RKO (cell line): ENCODE measurements at places on chromosomes 6 and 20.
A peak's percentile ranks its signal among the peaks of the same experiment; 100 is the strongest.

GRCh38 chr6:49328051-49328744 lies 134.9 kb downstream of the MMUT start:
- DNase-seq = no peak

DNA sequence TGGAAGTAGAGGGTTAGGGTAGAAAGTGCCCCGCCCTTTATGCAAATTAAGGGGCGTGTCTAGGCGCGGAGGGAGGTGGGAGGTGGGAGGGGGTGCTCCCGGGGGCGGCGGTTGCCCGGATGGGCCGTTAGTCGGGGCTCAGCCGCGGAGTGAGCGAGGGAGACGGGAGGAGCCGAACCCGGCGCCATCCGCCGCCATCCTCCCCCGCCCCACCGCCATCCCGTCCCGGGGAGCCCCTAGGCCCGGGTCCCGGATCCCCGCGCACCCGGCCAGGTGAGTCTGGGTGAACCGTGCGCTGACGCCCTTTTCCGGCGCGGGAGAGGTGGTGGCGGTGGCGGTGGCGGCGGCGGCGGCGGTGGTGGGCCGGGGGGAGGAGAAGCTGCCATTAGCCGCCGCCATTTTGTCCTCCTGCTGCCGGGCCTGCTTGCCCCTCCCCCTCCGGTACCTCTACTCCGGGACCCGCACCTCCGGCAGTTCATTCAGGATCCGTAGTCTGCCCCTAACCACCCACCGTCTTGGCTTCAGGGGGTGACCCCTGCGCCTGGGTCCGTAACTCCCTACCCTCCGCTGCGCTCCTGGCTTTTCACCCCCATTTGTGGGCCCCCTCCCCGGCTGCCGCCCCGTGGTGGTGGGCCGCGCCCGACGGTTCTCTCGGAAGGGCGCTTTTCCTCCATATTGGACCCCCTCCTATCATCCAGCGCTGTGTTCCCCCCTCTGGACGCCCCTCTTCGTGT lies at the start of gene PRRC2A:
TSS of gene PRRC2A (plus strand) at position 130 of the 734 bp plus-strand sequence. CDS start 2,075 bp downstream, outside the sequence.
- peak; percentile 76 for DNase-seq

GRCh38 chr6:30071081-30071818 lies 4.3 kb downstream of the PPP1R11 start:
- no peak for DNase-seq

DNA sequence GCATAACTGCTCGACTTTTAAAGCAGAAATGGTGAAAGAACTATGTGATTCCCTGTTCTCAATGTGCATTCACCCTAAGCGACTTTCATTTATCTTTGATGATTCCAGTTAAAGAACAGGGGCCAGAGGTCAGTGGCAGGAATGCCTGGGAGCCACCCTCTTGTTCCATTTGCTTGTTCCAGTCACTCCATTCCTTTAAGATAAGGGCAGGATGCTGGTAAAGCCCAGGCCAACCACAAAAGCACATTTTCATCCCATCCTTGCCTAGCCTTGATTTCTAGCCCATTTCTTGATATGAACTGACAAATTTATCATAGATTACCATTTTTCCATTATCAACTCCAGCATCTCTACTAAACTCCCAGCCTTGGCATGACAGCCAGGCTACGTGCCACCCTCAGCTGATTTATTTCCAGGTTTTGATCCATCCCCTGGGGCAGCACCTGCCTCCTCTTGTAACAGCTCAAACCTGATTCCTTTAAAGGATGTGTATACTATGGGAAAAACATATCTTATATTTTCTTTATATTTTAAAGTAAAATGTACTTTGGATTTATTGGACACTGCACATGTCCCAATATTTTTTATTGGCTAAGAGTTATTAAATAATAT lies 19.2 kb downstream of the HMGN3 start:
- DNase-seq = no peak

DNA sequence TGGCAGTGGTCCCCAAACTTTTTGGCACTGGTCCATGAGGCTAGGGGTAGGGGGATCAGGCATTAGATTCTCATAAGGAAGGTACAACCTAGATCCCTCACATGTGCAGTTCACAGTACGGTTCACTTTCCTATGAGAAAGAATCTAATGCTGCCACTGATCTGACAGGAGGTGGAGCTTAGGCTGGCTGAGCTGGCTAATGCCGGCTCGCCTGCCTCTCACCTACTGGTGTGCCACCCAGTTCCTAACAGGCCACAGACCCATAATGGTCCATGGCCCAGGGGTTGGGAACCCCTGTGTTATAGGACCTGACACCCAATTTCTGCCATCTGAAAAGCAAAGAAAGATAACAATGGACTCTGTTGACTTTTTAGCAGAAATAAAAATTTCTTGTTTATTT lies 199.6 kb downstream of the GMPR start:
- DNase-seq = no peak

DNA sequence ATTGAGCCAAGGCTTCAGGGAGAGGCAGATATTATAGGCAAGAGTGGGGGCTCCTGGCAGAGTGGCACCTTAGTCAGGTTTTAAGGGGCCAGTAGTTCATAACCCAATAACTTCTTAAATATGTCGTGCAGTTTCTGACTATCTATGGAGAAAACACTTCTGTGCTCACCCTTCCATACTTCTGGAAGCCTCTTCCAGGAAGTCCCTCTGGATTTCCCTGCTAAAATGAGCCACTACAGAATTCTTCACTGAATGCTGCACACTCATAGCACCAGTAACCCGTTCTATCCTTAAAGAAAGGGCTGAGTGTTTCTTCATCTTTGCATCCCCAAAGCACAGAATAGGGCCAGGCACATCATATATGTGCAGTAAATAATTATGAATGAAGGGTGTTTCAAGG lies 198.5 kb upstream of the SLC24A3 start:
- no peak for DNase-seq

GRCh38 chr6:38194589-38194988 lies 375.1 kb downstream of the ZFAND3 start:
- no peak for DNase-seq

DNA sequence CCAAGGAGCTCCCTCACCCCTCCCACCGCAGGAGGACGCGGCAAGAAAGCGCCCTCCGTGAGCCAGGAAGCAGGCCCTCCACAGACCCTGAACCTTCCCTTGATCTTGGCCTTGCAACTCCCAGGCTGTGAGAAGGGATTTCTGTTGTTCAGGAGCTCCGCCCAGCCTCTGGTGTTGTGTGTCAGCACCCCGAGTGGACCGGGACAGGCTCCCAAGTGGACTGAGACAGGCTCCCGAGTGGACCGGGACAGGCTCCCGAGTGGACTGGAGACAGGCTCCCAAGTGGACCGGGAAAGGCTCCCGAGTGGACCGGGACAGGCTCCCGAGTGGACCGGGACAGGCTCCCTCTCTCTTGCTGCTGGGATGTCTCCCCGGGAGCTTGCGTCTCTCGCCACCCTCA lies 9.3 kb upstream of the NTSR1 start:
- no peak for DNase-seq

DNA sequence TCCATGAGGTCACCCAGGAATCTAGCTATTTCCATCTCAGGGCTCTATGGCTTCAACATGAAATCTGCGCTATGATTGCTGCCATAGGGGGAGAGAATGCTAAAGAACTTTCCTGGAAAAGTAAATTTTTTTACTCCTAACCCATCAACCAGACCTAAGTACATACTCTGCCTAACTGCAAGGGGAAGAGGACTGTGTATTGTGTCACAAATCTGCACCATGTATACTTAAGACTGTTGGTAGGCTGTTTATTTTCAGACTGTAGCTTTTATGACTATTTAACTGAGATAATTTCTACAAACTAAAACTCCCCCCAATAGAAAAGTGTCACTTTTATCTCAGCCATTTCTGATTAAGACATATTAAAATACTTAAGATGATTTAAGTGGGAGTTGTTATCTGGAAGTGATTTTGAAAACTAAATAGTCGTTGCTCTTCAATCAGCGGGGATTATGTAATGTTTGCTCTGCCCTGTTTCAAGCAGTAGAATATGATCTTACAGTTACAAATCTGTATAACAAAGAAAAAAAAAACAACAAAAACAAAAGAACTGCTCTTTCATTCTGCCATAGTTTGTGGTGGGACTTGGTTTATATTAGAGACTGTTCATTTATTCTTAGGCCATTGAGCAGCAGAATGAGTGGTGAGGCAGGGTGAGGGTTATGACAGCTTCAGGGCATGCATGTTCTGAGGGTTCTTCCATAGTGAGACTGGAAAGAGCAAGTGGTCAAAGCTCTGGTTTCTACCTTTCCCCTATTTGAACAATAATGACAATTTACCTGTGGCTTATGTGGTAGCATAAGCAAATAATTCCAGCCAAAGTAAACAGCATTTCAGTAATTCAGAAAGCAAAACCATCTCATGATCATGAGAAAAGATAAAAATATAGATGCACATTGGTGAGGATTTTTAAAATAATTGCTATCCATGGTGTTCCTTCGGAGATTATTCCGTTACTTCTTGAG lies 126.3 kb upstream of the CEP162 start:
- DNase-seq = no peak

- peak; percentile 84 for DNase-seq
Observed at GRCh38 chr6:158220786-158221442, 52.8 kb downstream of the GTF2H5 start.

- no peak for DNase-seq
Observed at GRCh38 chr6:36326356-36326995, 10.2 kb downstream of the BNIP5 start.

DNA sequence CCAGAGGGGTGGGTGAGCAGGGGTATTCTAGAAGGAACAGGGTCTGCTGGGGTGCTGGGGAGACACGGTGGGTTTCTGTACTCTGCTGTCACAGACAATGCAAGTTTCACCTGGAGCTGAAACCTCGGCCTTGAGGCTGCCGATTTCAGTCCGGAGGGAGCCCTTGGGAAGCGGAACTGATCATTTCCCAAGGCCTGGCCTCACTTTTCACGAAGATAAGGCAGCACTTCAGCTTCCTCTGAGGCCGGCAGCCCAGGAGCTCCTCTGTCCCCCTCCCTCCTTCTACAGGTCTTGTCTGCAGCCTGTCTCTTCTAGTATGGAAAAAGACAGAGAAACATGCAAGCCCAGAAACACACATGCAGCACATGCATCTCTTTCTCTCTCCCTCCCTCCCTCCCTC lies 242.1 kb downstream of the CDC5L start:
- no peak for DNase-seq

DNA sequence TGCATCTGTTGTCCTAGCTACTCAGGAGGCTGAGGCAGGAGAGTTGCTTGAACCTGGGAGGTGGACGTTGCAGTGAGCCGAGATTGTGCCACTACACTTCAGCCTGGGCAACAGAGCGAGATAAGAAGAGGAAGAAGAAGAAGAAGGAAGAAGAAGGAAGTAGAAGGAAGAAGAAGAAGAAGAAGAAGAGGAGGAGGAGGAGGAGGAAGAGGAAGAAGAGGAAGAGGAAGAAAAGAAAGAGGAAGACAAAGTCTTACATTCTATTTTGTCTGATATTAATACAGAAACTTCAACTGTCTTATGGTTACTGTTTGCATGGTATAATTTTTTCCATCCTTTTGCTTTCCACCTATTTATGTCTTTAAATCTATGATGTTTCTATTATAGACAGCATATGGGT lies 7.2 kb upstream of the NELFCD start:
- DNase-seq = no peak
